ENCODE measurements at places on chromosomes 4 and X.

DNA sequence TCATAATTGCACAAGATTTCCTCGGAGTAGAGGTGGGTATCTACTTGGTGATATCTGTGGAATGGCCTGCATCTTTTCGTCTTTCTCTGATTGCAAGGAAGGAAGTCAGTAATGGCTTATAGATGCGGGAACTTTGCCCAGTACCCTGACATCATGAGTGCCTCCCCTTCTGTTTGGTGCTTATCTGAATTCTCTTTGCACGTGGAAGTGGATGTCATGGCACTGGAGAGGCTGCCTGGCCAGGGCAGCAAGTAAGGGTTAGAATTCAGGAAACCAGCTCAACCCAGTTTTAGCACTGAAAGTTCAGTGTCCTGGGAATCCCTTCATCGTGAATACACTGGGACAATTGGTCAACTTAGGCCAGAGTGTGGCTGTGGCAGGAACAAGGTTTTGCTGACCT lies 83.5 kb upstream of the RAPGEF2 start:
- no peak for DNase-seq

DNA sequence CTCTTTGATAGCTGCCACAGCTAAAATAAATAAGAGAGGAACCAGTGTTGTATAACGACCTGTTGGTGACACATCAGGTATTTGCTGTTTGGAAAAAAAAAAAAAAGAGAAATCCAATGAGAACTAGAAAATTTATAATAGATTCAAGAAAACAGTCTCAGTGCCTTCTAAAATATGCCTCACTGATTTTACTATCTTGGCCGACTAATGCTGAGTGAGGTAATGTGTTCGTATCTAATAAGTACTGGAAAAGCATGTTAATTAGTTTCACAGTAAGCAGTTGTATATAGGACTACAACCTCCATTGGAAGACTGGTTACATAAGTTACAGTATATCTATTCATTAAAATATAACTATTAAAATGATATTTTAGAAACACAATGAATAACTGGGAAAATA lies 32.4 kb downstream of the ATP8A1 start:
- DNase-seq: no peak

GRCh38 chr4:134343081-134343480 lies 141.5 kb upstream of the PABPC4L start:
- no peak for DNase-seq

DNA sequence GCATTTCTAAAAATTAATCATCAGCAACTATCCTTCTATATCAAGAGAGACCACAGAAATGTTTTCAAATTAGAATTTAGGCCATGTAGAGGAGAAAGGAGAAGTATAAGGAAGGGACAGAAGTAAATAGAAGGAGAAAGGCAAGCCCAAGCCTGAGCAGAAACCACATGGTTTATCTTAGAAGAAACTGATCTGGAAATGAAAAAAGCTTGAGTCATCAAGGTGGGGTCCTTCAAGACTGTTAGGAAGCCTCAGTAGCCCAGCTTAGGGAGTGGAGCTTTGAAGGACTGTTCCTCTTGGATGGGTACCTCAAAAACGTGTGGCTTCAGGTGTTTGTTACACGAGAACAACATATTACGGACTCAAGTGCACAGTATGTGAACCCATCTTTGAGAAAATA lies 4.5 kb downstream of the BMX start:
- peak; percentile 8 for DNase-seq

- DNase-seq: no peak
Observed at GRCh38 chr4:13088726-13089658, 395.1 kb downstream of the RAB28 start.

GRCh38 chr4:109206620-109207019 lies 95.8 kb downstream of the COL25A1 start:
- DNase-seq: no peak

DNA sequence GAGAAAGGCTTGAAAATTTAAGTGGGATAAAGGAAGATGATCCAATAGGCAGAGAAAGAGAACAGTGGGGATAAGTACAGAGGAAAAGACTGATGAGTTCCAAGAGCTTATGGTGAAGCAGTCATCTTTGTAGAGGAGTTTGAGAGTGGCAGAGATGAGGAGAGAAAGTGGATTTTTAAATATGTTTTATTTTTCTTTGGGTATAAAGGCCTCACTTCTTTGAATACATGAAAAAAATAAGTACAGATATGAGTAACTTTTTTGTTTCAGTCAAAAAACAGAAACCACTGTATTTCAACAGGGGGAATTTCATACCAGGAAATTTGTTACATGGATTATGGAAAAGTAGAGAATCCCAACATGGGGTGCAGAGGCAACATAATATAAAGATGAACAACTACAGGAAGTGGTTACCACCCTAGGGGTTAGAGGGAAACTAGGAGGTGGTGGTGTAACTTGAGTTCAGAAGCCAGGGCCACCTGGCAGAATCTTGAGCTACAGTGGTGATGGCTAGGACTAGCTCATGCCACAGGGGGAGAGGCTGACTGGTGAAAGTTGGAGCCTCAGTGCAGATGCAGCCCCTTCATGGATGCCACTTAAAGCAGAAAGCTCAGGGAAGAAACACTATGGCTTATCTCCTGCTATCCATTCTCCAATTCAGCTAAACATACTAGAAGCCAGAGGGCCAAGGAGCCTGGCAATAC lies 3.4 kb upstream of the CYBB start:
- no peak for DNase-seq

DNA sequence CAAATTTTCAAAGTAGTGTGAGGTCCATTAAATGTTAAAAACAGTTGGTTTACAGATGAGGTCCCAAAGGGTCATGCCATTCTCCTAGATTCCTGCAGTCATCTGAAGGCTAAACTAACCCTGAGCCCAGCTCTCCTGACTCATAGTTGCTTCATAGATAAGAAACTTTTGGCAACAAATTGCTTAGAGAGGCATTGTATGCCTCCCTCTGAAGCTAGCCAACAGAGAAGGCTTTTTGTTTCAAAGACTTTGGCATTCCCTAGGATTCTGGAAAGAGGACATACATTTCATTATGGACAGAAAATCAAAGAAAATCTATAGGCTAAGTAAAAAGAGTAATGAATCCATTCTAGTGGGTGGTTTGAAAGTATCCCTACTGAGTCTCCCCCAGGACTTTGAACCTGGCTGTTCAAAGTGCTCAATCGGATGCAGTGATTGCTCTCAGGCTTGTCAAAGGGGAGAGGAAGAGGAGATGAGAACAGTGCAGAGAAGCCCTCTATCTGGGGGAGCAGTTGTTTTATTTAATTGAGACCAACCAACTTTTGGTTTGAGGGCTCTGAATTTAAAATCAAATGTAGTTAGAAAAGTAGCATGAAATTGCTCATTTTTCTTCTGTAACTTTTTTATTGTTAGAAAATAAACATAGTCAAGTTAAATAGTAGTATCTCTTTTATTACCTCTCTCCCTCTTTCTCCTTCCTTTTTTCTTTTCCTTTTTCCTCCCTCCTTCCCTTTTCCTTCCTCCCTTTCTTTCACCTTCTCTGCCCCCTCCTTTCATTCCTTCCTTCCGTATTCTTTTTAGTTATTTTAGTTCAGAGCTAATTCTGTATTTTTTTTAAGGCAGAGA lies 72.3 kb upstream of the ZNF518B start:
- DNase-seq: peak; percentile 12

DNA sequence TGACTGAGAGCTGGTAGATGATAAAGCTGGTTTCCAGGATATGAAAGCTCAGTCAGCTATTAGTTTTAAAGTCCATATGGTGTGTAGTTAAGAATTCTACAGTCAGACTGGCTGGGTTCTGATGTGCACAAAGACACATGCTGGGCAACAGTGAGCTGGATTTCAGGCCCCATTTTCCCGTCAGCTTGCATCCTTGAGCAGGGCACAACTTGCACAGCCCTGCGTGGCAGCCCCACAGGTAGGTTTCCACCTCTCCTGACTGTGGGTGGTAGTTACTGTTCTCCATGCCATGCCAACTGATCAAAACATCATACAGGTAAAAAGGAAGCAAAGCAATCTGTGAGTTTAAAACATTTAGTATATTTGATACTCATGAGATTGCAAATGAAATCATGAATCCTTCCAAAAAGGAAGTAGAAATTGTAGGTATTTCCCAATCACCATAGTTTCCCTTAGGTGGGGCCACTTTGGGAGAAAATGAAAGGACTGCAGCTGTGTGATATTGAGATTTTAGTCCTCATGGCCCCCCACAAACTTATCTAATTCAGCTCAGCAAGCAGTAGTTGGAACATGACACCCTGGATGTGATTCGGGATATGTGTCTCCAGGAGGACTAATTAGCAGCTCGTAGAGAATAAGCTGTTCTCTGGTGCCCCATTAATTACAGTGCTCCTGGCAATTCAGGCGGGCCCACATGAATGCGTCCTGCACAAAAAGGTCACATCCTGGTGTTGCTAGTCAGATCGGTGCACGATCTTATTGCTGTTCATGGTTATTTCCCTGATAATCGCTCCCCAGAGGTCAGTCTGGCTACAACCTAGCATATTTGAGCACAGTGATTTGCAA lies 42.4 kb upstream of the NOCT start:
- no peak for DNase-seq

GRCh38 chr4:129278868-129279267 lies 182.9 kb downstream of the C4orf33 start:
- DNase-seq: no peak

GRCh38 chr4:94534401-94535312 lies 82.9 kb downstream of the PDLIM5 start:
- no peak for DNase-seq

DNA sequence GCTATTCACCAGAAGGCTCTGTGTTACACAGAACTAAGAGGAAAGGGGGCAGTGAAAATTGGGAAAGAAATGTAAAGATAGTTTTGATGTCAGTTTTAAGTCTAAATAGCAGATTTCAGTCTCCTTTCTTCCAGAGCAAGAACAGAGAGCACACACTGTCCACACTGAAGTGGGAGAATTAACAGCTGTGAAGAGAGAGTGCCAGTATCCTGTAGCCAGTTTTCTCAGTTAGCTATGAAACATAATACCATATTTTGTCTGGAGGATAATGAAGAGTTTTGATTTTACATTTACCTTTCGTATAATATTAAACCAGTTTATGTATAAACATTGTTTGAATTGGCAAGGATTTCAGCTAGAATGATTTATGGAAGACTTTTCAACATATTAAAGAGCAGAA lies 35.1 kb downstream of the FBXO8 start:
- no peak for DNase-seq

DNA sequence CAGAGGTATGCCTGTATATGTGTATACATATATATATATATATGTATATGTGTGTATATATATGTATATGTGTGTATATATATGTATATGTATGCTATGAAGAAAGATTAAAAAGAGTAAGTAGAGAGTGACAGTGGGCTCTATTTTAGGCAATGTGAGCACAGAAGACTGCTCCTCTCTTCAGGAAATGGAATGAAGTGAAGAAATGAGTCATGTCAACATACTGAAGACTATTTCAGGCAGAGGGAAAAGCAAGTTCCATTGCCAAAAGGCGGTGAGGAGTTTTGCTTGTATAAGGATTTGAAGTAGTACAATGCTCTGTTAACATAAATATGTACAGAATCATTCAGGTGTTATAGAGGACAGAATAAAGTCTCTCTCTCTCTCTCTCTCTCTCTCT lies 773.2 kb upstream of the FTHL17 start:
- DNase-seq: no peak

DNA sequence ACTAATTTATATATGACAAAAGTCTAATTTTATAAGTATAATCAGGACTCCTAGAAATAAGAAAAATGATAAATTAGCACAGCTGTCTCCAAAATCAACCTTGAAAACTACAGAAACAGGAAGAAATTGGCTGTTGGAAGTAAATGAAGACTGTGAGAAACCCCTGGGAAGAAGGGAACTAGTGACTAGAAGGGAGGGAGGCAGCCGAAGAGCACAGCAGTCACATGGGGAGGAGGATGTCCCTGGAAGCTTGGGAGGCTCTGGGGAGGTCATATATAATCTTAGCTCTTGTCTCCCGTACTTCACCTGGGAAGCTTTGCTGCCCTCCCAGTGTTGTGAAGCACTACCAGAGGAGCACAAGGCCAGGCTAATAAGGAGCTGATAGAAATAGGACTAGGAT lies 8.9 kb upstream of the TMA16 start:
- DNase-seq: no peak

DNA sequence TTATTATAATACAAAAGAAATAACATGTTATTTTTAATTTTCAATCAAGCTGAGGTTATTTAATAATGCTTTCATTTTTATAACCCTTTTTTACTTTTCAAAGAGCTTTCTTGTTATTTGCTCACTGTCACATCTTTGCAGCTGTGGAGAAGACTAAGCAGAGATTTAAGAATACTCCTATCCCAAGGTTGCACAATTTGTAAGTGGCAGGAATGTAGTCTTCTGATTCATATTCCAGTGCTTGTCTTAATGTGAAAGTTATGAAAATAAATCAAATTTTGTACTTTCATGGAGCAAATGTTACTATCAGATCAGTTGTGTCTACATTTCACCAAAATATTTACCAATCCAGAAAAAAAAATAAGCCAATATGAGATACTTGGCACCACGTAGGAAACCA lies 86.6 kb downstream of the DDIT4L start:
- DNase-seq: no peak

GRCh38 chr4:45692131-45692735 lies 431.6 kb downstream of the GABRG1 start:
- DNase-seq: no peak

GRCh38 chr4:88759039-88759894 lies 61.6 kb upstream of the NAP1L5 start:
- no peak for DNase-seq

GRCh38 chr4:67234296-67234695 lies 311.0 kb downstream of the CENPC start:
- DNase-seq: no peak

GRCh38 chrX:149903889-149904748 lies 23.1 kb downstream of the MAGEA8 start:
- DNase-seq: no peak

DNA sequence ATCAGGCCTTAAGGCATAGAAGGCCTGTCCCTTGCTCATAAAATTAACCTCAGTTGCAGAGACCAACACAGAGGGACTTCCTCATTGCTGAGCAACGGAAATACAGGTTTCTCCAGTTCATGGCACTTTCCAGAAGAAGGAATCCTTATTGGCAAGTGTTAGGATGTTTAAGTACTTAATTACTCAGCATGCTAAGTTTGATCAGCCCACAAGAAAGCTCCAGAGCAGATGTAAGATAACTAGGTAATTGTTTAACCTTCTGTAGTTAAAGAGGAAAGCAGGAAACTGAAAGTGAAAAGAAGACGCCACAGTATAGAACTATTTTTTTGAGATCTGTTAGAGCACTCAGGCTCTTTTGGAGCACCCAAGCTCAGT lies 33.5 kb downstream of the SMS start:
- DNase-seq: peak; percentile 1

- DNase-seq: no peak
Observed at GRCh38 chr4:81491943-81492342, 20.2 kb upstream of the RASGEF1B start.

- DNase-seq: no peak
Observed at GRCh38 chrX:2416851-2417604, 83.7 kb downstream of the DHRSX start.

GRCh38 chr4:24991015-24991414 lies 39.7 kb downstream of the LGI2 start:
- DNase-seq: no peak

- DNase-seq: no peak
Observed at GRCh38 chr4:142567199-142567598, 278.9 kb downstream of the INPP4B start.

- DNase-seq: no peak
Observed at GRCh38 chr4:161581262-161582230, 582.3 kb downstream of the FSTL5 start.

- no peak for DNase-seq
Observed at GRCh38 chr4:185020293-185020808, 2.1 kb downstream of the HELT start.
